ENCODE measurements at places on chromosomes 7 and 10. TPM values are rescaled to one million over a fixed set of nuclear protein-coding genes. Genes with fewer than 3 reads are reported as not detected.

Gene KCNK18
- total RNA-seq, result not detected

Gene PRKAG2
- 156 TPM for total RNA-seq

Gene TEX36
- total RNA-seq, result not detected

Gene ZNF503
- total RNA-seq, result 6.9 TPM

Gene SORCS1
- 1.3 TPM for total RNA-seq

Gene TMEM196
- total RNA-seq, result not detected

Gene PTF1A
- total RNA-seq, result not detected

GRCh38 chr7:152572101-152572500 lies 103.8 kb downstream of the XRCC2 start:
- H3K4me1 ChIP-seq, result no peaks in the 10 kb centered on the region
- no peaks in the 10 kb centered on the region for H3K27me3 ChIP-seq
- no peak overlapping the region for H3K27ac ChIP-seq
- no peak overlapping the region for H3K4me3 ChIP-seq
- no peaks in the 10 kb centered on the region for H3K36me3 ChIP-seq

DNA sequence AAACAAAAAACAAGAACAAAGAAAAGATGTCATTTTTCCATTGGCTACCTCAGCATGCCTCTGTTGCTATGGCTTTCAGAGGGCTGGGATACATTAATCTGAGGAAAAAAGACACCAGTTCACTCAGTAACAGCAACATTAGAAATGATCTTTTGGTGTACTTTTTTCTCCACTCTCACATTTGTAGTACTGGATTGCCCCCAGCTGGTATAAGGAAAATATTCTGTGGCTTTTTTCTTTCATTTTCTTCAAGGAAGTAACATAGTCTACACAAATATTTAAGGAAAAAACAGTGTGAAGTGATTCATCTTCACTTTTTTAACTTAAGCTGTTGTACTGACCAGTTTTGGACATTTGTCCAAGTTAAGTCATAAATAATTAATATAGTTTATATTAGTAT lies 482.3 kb downstream of the SORCS1 start:
- H3K4me3 ChIP-seq, result no peak overlapping the region
- no peaks in the 10 kb centered on the region for H3K36me3 ChIP-seq
- H3K4me1 ChIP-seq, result no peaks in the 10 kb centered on the region
- DNase-seq, result no peak
- no peaks in the 10 kb centered on the region for H3K27me3 ChIP-seq
- H3K27ac ChIP-seq, result no peak overlapping the region

DNA sequence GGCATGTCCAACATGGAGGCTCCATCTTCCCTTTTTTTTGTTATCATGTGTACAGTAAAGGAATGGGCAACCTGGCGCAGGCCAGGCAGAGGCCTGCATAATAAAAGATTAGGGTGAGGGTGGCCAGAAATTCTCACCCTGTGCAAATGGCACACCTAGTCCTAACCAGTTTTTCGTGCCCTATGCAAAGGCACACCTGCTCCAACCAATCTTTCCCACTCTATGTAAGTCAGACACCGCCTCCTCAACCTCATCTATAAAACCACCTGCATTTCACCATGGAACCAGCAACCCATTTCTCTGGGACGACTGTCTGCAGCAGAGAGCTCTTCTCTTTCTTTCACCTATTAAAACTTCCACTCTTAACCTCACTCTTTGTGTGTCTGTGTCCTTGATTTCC lies 16.1 kb downstream of the TBATA start:
- DNase-seq, result no peak
- H3K27me3 ChIP-seq, result no peaks in the 10 kb centered on the region
- no peaks in the 10 kb centered on the region for H3K4me1 ChIP-seq
- no peaks in the 10 kb centered on the region for H3K36me3 ChIP-seq

DNA sequence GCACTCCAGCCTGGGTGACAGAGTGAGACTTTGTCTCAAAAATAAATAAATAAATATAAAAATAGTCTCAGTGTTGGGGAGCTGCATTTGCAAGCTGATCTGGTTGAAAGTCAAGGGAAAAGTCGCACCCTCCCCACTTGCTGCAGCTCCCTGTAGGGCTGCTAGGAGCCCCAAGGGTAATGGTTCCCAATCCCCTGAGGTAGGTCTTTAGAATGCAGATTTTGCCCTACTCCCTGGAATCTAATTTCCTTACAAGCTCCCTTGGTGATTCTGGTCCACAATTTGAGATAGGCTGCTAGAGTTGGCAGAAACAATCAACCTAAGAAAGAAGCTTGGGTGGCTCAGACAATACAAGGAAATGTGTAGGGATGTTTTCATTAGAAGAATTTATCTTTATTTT lies 232.5 kb upstream of the YAE1 start:
- DNase-seq, result no peak
- H3K4me1 ChIP-seq, result no peaks in the 10 kb centered on the region
- H3K36me3 ChIP-seq, result no peaks in the 10 kb centered on the region
- H3K27ac ChIP-seq, result no peak overlapping the region
